ENCODE measurements at places on chromosomes 11 and 22.
A peak's percentile ranks its signal among the peaks of the same experiment; 100 is the strongest.

GRCh38 chr11:23022854-23023253 lies 162.6 kb upstream of the CCDC179 start:
- DNase-seq = no peak

DNA sequence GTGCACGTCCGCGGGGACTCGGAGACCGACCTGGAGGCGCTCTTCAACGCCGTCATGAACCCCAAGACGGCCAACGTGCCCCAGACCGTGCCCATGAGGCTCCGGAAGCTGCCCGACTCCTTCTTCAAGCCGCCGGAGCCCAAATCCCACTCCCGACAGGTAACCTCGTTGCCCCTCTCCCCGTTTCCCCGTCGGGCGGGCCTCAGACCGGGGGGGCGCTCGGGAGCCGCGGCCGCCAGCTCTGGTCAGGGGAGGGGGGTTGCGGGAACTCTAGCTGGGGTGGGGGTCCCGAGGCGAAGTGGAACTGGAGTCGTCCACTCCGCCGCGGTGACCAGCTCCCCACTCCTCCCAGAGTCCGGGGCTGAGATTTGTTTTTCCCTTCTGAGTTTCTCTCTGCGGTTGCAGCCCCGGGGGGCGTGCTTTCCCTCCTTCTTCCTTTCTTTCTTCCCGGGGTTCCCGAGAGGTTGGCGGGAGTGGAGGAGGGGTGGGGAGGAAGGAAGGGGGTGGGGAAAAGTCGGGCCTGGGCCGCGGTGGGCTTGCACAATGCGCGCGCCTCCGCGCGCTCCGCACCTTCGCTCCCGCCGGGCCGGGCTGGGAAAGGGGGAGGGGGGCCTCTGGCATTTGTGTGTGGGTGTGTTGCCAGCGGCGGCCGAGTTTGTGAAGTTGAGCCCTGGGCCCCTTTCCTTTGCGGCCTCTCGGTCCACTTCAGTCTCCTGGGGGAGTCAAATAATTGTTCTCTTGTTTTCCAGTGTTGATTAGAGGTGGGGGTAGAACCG lies 952 bp downstream of the YAP1 start:
- DNase-seq = no peak

GRCh38 chr11:77236901-77237300 lies 64.6 kb downstream of the GDPD4 start:
- DNase-seq = no peak

DNA sequence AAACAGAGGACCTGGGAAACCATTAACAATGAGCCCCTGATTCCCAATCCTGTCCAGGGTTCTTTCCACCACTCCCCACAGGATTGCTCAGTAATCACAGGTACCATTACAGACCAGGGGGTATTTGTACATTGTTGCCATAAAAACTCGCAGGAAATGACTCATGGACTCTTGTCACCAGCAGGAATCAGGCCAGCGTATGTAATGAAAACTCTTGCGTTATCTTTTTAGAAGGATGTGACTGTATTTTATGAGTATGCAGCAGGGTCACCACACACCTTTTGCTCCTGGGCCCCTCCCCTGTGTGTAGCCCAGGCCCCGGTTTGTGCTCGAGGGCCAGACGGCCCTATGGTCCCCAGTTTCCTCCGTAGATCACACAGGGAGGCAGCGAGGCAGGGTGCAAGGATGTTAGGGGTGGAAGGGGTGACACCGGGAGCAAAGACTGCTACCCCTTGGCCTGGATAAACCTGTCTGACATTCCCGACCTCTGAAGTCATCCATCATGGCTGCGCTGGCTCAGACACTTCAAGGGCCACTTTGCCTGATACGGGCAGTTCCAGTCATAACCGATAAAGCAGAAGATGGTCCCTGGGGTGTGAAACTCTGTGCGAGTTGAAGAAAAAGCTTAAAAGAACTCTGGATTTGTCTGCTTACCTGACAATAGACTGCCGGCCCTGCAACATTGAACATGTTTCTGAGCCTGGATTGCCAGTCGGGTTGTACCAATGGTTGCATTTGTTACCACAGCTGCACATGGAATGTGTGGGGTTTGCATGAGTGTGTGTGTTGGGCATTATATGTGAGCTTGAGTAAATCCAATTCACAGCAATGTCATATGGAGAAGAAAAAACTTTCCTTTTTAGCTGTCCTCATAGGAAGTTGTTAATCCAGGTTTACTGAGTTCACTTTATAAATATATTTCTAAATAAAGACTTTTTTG lies 56.9 kb downstream of the MICAL2 start:
- no peak for DNase-seq

GRCh38 chr22:37904572-37905533 lies 1.2 kb upstream of the MICALL1 start:
- no peak for DNase-seq

DNA sequence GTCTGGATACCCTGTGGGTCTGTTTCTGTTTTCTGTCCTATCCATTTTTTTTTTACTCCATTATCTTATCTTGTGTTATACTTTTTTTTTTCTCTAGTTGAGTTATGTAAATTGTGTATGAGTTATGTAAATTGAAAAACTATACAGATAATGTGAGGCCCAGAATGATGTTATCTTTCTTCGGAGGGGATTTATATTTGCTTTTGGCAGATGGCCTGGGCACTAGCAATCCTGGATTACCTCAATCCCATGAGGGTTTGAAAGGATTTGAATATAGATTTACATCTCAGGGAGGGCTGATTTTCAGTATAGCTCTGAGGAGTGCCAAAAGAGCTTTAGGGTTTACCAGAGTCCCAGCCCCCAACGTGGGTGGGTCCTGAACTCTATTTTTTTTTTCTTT lies 71.0 kb downstream of the CSTPP1 start:
- DNase-seq = no peak

DNA sequence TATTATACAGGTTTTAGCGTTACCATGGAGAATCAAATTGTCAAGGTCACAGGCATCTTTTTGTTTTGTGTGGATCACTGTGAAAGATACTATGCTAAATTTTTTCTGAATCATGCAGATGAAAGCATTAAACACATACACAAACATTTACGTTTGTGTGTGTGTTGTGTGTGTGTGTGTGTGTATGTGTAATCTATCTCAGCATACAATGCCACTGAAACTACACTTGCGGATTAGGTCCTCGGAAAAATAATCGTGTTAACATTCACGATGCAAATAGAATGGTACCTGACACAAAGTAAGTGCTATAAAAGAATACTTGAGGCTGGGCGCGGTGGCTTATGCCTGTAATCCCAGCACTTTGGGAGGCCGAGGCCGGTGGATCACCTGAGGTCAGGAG lies 41.9 kb upstream of the TOP3B start:
- no peak for DNase-seq

DNA sequence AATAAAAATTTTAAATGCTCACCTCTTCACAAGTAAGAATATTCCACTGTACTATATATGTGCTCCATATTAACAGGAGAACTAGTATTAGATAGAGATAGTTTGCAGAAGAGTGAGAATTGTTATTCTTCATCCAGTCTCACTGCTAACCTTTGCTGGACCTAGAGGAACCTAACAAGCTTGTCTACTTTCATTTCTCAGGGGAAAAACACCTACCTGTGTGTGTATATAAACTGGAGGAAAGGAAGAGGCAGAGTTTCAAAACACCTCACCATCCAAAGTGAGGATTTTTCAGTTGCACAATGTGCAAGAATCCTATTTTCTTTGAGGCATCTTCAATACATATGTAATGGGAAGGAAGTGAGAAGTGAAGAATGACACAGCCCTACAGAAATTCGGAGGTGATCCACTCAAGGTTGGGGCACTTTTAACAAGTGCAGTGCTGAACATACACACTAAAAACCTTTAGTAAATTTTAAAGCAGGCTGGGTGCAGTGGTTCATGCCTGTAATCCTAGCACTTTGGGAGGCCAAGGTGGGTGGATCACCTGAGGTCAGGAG lies 52.4 kb downstream of the SYTL2 start:
- no peak for DNase-seq

- no peak for DNase-seq
Observed at GRCh38 chr11:20035701-20036601, 124.3 kb downstream of the DBX1 start.

GRCh38 chr11:105489446-105489845 lies 120.4 kb upstream of the GRIA4 start:
- DNase-seq = no peak

DNA sequence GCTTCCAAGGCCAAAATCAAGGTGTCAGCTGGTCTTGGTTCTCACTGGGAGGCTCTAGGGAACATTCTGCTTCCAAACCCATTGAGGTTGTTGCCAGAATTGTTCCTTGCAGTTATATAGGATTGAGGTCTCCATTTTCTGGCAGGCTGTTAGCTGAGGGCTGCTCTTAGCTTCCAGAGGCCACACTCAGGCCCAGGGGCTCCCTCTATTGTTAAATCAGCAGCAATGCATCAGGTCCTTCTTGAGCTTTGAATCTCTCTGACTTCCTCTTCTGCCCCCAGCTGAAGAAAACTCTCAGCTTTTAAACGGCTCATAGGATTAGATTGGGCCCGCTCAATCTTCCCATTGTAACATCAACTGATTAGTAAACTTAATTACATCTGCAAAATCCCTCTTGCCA lies 39.3 kb upstream of the BSX start:
- peak; percentile 19 for DNase-seq

All from activated naive CD4-positive, alpha-beta T cell treated with anti-CD3 and anti-CD28 coated beads, Interleukin-2, amount 50 U/mL, for 16 hours (primary cell).